ENCODE measurements at places on chromosomes 13 and 19.

GRCh38 chr13:37288057-37288720, 182.7 kb upstream of the CSNK1A1L start:
- no peak for DNase-seq

DNA sequence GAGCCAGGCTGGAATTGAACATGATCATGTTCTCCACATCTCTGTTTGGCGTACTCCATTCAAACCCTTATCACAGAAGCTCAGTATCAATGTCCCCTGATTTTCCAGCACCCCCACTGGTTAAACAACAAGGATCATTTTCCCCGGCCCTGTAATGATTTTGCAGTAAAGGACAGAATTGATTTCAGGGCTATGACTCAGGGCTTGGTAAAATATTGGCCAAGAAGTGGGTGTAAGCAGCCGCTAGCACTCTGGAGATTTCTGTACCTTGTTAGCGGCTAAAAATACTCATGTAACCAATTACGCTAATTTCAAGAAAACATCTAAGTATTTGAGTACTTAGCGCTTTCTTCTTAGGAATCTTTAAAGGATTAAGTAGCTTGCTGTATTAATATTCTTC, 69.5 kb upstream of the FNDC3A start:
- DNase-seq = no peak

DNA sequence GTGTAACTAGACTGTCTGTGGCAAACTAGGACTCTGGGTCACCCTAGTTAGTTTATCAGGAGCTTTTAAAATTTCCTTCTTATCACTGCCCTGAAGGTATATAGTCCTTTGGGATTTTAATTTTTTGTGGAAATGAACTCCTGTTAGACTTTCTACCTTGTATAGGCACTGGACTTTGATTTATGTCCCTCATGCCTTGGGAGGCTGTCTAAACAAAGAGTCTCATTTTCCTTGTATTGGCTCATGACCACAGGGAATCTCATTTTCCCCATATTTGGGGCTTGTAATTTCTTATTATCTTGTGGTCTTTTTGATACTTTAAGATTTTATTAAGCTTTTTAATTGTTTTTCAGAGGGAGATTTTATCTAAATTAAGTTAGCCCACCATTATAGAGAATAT, 21.4 kb downstream of the KCTD4 start:
- no peak for DNase-seq

DNA sequence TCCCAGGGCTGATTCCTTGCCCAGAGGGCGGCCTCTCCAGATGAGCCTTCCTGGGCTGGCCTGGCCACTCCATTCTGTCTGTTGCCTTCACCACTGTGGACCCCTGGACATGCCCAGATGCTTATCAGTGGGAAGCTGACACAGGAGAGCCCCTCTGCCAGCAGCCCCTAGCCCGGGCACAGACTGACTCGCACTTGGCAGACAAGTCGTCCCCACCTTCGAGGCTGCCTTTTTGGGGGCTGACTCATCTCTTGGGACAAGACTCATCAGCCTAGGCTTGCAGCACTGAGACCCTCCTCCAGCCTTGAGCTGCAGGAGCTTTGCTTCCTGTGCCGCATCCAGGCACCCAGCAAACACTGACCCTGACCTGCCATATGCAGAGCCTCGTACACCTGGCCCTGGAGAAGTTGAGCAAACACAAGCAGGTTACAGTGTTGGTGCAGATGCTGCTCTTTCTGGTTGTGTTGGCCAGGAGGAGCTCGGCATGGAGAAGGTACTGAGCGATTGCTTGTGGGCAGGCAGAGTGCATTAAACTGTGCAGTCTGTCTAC, 8.1 kb downstream of the CHST8 start:
- no peak for DNase-seq

- no peak for DNase-seq
Observed at GRCh38 chr13:31485183-31485582, 254.1 kb upstream of the RXFP2 start.

- DNase-seq = no peak
Observed at GRCh38 chr13:112885782-112886268, 83.2 kb upstream of the MCF2L start.

- DNase-seq = no peak
Observed at GRCh38 chr13:27500806-27501534, 50.6 kb upstream of the MTIF3 start.

GRCh38 chr13:78098249-78098648, 179.6 kb upstream of the EDNRB start:
- no peak for DNase-seq

DNA sequence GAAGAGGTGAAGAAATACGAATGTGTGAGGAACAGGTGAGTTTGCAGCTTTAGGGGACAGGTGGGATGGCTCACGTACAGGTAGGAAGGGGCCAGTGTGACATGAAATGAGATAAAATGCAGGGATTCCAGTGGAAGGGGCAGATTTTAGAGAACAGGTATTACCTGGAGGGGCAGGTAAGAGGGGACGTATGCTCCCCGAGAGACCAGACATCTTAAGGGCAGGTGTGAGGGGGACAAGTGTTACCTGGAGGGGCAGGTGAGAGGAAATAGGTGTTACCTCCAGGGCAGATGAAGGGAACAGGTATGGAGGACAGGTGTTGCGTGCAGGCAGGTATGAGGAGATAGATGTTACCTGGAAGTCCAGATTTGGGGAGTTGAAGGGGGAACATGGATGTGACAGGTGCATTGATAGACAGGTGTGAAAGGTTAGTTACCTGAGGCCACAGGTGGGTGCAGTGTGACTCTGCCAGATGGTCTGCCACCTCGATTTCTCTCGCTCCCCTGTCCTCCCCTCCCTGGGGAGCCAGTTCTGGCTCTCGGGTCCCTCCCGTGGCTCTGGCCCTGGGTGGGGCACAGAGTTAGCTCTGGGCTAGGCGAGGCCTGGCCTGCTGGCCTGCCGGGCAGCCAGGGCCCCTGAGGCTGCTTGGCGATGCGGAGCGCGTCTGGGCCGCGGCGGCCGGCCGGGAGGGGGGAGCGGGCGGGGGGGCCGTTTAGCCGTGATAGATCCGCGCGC, 2.1 kb downstream of the ERFL start:
- no peak for DNase-seq

GRCh38 chr19:58054901-58055874, 3.9 kb upstream of the ZNF135 start:
- no peak for DNase-seq

DNA sequence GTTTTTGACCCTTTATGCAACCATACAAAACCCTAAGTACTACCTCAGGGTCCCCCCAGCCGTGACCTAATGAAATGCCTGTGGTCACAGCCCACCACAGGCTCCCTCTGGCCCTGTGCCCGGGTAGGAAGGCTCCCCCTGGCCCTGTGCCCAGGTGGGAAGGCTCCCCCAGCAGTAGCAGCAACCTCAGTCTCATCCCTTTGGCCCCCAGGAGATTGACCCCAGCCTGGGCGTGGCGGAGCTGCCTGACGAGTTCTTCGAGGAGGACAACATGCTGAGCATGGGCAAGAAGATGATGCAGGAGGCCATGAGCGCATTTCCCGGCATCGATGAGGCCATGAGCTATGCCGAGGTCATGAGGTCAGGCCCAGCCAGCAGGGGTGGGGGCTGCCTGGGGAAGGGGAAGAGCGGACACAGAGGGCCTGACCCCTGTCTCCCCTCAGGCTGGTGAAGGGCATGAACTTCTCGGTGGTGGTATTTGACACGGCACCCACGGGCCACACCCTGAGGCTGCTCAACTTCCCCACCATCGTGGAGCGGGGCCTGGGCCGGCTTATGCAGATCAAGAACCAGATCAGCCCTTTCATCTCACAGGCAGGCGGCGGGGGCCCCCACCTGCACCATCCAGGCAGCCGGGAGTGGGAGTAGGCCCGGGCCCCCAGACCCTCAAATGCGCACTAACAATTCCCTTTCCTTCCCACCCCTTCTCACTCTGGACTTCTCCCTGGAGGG, 6.3 kb upstream of the BEST2 start:
- no peak for DNase-seq

DNA sequence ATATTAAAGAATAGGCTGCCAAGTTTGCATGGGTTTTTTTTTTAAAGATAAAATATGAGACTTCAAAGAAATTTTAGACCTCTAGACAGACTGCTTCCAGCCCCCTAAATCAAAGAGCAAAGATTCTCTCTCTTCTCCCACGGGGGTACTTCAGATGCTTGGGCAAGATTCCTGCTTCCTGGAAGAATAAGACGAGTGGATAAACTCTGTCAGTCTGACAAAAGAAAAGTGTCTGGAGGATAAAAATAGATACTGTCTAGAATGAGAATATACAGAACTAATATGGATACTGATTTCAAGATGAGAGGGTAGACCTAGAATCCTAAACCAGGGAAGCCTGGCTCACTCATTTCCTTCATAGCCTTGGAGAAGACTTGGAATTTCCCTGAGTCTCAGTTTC, 435.1 kb downstream of the FOXO1 start:
- DNase-seq = no peak

DNA sequence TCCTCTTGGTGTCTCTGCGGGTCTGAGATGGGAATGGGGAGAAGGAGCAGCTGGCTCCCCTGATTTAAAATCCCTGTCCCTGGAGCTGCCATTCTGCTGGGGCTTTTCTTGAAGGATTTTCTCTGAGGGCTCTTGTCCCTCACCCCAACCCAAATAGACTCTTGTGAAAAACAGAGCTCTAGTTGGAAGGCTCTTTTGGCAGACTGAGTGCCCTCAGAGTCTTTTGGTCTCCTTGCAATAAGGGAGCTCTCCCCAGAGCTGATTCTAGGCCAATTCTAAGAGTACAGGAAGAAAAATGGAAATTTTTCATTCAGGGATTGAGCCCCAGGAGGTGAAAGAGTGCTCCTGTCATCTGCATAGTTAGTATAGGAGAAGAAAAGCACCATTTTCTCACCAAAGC, 238.3 kb downstream of the COG6 start:
- DNase-seq = no peak

GRCh38 chr13:33968520-33969507, 150.9 kb downstream of the RFC3 start:
- DNase-seq = no peak

DNA sequence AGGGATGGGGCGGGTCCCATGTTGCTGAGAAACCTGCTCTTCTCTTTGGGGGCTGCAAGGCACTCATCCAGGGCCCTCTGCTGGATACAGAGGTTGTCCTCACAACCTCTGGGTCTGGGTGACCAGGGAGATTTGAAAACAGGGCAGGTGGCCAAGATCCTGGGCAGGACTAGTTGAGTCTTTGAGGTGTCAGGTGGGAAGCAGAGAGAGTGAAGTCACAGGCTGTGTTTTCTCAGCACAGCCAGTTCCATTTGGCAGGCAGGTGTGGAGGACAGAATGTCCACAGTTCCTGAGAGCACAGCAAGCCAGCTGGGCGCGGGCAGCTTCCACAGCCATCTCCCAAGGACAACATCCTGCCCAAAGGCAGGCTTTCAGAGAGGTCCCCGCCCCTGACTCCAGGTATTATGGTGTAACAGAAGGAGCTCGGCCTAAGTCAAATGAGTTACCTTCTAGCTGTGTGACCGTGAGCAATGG, 118.8 kb downstream of the NUFIP1 start:
- no peak for DNase-seq

DNA sequence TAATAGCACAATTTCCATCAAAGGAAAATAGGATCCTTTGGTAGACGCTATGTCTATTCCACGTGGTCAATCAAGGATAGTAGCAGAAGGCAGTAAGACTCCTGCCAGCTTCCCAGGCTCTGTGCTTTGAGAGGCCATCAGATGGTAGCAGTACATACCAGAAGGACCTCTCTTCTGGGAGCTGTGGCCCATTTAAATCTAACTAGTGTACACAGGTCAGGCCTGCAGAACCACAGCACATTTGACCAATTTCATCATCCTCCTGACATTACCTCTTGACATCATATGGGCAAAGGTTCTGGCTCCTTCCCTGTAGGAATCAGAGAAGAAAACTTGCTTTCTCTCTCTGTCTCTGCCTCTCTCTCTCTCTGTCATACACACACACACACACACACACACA, 229.6 kb upstream of the HTR2A start:
- DNase-seq = no peak

DNA sequence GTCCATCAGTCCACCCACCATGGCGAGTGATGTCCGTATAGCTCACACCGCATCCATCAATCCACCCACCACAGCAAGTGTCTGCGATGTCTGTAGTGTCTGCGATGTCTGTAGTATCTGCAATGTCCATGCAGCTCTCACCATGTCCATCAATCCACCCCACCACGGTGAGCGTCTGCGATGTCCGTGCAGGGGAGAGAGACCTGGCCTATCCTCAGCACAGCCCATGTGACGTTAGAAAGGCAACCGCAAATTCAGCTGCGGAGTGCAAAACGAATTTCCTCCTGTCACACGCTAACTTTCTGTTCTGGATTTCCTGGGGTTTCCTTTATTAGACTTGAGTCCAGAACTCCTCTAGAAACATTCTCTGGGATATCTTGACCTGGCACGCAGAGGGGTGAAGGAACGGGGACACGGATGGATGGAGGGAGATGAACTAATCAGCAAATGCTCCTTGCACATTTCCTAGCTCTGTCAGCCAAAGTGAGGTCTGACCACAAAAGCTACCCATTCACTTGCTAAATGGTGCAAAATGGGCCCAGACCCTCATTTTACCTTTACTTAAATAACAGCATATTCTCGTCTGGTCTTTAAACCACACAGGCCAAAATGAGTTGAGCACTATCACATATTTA, 18.3 kb downstream of the RASA3 start:
- DNase-seq = no peak

GRCh38 chr13:46402178-46402577, 15.1 kb upstream of the RUBCNL start:
- no peak for DNase-seq

- no peak for DNase-seq
Observed at GRCh38 chr13:23509781-23510543, 60.2 kb upstream of the TNFRSF19 start.

DNA sequence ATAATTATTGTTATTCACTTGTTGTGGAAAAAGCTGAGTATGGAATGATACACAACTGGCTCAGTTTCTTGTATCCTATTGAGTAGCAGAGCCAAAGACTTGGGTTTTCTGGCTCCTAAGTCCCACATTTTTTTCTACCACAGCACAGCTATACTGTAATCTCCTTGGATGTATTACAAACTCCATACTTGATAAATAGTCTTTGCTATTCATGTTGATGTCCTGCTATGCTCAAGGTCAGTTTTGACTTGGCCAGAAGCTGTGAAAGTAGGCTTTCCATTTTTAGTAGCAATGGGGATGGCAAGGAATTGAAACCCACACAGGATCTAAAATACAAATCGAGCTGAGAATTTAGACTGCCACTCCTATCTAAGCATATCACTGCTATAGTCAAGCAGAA, 79.1 kb downstream of the B3GLCT start:
- DNase-seq = no peak

- DNase-seq = no peak
Observed at GRCh38 chr13:45373162-45373547, 32.2 kb upstream of the TPT1 start.

GRCh38 chr13:26988059-26988769, 183.4 kb downstream of the USP12 start:
- DNase-seq = no peak

GRCh38 chr19:5951338-5951861, 26.5 kb downstream of the RANBP3 start:
- no peak for DNase-seq

Measured in T-helper 2 cell (primary cell).